ENCODE measurements at places on chromosomes 6 and 20. TPM values are rescaled to one million over a fixed set of nuclear protein-coding genes. Genes with fewer than 3 reads are reported as not detected.

Gene SAMD5
- total RNA-seq: not detected

Gene LAMA4
- not detected for total RNA-seq

Gene OTOR
- total RNA-seq: not detected

Gene CHRNA4
- total RNA-seq: not detected

Gene SUMO4
- total RNA-seq: 11.6 TPM

DNA sequence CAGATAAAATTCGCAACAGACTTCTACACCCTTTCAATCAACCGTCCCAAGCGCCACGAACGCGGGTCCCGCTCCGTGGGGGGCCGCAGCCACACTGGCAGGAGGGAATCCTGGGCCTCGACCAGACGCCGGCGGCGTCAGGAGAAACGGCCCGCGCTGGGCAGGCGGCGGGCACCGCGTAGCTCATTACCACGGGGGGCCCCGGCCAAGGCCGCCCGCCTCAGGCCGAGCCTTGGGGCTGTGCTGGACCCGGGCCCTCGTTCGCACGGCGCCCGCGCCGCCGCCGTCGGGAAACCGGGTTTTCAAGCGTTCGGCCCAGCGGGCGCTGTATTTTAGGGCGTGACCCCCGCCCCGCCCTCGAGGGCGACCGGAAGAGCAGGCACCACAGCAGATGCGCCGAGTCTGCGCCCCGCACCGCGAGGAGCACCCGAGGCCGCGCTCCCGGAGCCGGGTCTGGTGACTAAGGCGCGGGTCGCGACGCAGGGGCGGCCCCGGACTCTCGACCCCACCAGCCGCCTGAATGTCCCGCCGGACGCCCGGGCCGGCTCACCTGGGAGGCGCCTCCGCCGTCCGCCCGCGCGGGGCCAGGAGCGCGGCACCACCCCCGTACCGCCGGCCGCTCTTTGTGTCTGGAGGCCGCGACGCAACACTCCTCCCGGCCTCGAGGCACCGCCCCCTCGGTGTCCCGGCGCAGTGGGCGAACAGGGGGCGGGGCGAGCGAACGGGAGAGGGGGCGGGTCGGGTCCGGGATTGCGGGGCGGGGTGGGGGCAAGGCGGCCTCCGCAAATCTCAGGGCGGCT lies at the start of gene NINL:
Gene NINL (minus strand): TSS at position 627 of the 800 bp plus-strand sequence. CDS start 58,944 bp downstream, outside the sequence.
- peak within 1 kb of the TSS; percentile 84 for H3K4me3 ChIP-seq
- H3K4me1 ChIP-seq: peaks cover 12% of the 10 kb centered on the region
- peak within 1 kb of the TSS; percentile 64 for H3K27ac ChIP-seq
- peaks cover 8% of the 10 kb centered on the region for H3K27me3 ChIP-seq
- DNase-seq: peak; percentile 50

GRCh38 chr6:19024737-19025136 lies 637.6 kb downstream of the RNF144B start:
- no peaks in the 10 kb centered on the region for H3K36me3 ChIP-seq
- H3K4me3 ChIP-seq: no peak overlapping the region
- H3K27me3 ChIP-seq: no peaks in the 10 kb centered on the region

- H3K36me3 ChIP-seq: no peaks in the 10 kb centered on the region
- no peak overlapping the region for H3K4me3 ChIP-seq
- H3K4me1 ChIP-seq: peaks cover 13% of the 10 kb centered on the region
Observed at GRCh38 chr20:62524505-62524911, 48.7 kb upstream of the GATA5 start.
